ENCODE measurements at places on chromosomes 2 and 18.
A peak's percentile ranks its signal among the peaks of the same experiment; 100 is the strongest.

DNA sequence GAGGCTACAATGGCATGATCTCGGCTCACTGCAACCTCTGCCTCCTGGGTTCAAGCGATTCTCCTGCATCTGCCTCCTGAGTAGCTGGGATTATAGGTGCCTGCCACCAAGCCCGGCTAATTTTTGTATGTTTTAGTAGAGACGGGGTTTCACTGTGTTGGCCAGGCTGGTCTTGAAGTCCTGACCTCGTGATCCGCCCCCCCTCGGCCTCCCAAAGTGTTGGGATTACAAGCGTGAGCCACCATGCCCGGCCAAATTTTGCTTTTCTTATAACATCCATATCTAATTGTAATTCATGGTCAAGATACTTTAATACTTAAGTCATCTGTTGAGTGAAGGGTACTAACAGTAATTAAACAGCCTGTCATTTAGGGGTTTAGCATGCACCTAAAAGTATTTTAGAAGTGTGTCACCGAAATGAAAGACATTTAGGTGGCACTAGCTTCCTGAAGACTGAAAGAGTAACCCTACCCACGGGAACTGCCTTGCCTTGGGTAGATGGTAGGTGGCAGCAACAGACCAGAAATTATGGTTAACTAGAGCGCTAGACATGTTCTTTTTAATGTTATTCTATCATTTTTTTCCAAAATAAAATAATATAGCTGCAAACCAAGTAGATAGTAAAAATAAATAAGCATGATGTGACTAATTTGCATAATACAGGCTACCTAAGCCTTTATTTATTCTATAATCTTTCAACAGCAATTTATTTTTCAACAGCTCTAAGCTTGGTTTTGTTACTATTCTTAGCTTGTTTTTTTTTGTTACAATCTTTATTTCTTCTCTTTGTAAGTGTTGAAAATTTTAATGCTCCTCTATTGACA, 8.6 kb upstream of the ACYP2 start:
- DNase-seq = peak; percentile 72

GRCh38 chr2:168231609-168232241, 15.7 kb downstream of the STK39 start:
- no peak for DNase-seq

DNA sequence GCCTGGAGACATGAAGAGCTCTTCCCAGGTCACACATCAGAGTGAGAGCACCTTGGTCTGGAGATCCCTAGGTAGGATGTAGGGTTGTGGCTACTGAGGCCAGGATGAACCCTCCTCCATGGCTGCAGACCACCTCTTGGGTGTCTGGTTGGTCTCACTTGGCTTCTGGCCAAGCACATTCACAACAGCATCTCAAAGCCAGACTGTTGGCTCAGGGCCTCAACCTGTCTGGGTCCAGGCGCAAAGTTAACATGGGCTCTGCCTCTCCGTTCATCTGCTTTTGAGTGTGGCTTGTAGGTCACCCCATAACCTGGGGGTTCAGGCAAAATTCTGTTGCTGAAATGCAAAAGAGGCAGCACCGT, 40.1 kb downstream of the RHOB start:
- no peak for DNase-seq

DNA sequence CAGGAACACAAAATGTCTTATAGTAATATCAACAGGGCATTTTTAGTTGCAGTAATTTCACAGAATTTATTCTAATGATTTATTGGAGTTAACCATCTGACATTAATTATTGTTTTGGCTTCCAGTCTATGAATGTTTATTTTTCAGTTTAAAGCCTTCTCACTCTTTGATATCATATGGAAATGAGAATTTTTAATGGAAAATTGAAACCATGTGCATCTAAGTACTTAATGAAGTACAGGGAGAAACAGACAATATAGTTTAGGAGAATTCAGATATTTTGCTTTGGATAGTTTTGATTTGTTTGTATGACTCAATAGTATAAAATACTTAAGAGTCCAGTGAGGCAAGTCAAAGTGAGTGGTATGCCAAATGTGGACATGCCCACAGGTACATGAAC, 126.1 kb downstream of the OLA1 start:
- DNase-seq = no peak

DNA sequence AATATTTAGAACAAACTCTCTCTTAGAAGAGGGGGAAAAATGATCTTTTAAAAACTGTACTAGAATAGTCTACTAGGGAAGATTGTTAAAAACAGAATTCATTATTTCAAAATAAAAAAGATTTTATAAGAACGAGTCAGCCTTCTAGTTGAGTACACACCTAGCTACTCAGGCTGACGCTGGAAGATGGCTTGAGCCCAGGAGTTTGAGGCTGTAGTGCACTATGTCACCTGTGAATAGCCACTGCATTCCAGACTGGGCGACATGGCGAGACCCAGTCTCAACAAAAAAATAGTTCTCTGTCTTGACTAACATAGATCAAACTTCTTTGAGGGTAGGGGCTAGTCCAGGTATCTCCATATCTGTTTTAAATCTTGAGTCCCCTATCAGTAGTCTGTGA, 33.9 kb downstream of the ERLEC1 start:
- no peak for DNase-seq

- no peak for DNase-seq
Measured at GRCh38 chr2:51404226-51404625, 372.3 kb upstream of the NRXN1 start.

- no peak for DNase-seq
Measured at GRCh38 chr2:195181059-195181705, 475.8 kb upstream of the SLC39A10 start.

GRCh38 chr2:78861546-78861945, 164.0 kb upstream of the REG3G start:
- peak; percentile 43 for DNase-seq

DNA sequence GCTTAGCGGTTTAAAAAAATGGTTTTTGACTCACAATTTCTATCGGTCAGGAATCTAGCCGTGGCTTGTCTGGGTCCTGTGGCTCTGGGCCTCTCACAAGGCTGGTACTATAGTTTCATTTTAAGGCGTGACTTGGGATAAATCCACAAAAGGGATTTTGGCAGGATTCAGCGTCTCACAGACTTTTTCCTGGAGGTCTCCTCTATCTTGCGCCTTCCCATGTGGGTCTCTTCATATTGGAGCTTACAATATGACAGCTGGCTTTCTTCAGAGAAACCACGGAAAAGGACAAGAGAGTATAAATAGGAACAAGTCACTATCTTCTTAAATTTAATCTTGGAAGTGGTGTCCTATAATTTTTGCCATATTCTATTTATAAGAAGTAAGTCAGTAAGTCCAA, 250.5 kb downstream of the DSC3 start:
- no peak for DNase-seq

DNA sequence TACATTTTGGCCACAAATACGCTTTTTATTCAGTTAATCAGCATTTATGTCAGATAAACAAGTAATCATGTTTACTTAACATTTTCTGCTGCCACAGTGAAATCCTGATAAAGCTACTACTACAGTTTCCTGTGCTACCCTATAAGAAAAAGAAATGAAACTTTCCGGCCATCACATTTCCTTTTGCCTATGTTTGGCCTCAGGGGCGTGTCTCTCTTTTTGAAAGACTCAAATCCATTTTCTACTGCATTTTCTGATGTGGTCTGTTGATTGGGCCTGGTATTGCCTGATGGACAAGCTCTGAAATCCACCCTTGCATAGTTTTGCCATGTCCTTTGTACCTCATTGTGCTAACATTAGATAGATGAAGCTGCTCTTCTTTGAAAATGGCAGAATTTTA, 152.6 kb downstream of the AGPS start:
- no peak for DNase-seq

DNA sequence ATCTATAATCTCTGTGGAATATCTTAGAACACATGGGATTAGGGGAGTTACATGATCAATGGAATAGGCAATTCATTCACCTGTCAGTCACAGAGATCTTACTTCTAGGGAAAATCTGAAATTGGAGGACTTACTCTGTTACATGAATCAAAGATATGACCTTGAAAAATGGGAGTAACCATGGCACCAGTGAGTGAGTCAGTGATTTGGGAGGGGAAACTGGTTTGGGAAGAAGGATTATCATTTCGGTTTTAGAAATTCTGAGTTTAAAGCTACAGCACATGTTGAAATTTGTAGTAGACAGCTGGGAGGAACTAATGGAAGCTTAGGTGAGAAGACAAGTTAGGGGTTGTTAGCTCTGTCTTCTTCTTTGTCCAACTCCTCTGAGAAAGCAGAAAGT, 153.7 kb downstream of the CAMKMT start:
- no peak for DNase-seq

GRCh38 chr18:55522011-55522410, 66.0 kb downstream of the TCF4 start:
- DNase-seq = peak; percentile 30

DNA sequence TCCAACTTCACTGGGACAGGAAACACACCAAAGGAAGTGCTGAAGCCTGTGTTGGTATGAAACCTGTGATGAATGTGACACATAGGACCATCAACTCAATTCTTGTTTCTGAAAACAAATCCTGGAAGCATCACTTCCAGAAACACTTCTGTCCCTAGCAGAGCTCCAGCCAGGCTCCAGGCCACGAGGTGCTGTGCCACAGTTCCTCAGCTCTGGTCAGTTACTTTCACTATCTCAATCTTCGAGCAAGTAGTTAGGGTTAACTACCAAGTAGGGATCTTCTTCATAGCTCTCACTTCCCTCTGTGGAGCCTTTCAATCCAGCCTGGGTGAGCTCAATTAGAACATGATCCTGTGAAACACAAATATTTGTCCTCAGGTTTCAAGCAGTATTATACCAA, 3.6 kb upstream of the LCT start:
- DNase-seq = no peak

- DNase-seq = no peak
Measured at GRCh38 chr2:202660796-202661195, 26.0 kb downstream of the FAM117B start.

DNA sequence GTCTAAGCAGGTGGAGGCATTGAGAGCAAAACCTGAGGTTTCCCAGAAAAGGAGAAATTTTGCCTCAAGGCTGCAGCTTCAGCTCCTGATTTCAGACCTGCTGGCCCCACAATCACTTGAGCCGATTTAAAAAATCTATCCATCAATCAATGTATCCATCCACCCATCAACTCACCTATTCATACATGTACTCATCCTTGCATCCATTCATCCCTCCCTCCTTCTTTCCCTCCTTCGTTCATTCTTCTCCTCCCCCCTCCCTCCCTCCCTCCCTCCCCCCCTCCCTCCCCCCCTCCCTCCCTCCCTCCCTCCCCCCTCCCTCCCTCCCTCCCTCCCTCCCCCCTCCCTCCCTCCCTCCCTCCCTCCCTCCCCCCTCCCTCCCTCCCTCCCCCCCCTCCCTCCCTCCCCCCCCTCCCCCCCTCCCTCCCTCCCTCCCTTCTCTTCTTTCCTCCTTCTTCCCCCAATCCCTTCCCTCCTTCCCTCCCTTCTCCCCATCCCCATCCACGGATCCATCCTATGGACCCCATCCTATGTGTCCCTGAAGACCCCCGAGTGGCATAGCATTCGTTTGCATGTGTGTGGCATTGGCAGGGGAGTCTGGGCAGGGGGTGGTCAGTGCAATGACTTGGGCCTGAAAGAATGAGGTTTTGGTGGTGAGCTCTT, 6.1 kb upstream of the PXDN start:
- DNase-seq = no peak

GRCh38 chr2:101362316-101362715, 25.0 kb downstream of the CREG2 start:
- no peak for DNase-seq

DNA sequence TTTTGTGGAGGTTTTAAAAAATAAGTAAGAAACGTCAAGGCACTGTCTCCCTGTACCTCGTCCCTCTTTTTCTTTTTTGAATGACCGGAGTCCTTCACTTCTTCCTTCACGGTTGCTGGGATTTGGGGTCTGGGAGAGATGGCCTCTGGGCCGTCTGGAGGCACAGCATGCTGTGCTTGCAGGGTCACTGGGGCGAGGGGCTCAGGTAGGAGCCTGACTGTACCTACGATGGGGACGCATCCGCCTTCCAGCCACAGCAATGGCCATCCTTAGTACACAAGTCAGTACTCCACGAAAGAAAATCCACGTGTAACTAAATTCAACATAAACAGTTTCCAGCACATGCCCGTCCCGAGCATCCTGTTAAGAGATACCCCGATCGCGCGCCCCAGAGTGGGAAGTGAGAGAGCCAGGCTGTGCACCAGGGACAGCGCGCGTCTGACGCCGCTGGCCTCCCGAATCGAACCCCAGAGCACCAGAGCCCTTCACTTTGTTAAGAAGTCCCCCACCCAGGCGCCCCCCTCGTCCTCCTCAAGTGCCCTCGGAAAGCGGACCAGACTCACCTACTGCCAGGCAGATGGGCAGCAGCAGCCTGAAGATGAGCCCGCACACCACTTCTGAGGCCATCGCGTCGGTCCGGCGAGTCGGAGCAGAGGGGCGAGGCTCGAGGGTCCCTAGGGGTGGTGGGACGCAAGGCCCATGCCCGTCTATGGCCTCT, 1.2 kb downstream of the PIEZO2 start:
- no peak for DNase-seq

- peak; percentile 40 for DNase-seq
Measured at GRCh38 chr2:61210332-61210981, 48.5 kb downstream of the C2orf74 start.

GRCh38 chr18:44788334-44788733, 107.6 kb downstream of the SETBP1 start:
- no peak for DNase-seq

DNA sequence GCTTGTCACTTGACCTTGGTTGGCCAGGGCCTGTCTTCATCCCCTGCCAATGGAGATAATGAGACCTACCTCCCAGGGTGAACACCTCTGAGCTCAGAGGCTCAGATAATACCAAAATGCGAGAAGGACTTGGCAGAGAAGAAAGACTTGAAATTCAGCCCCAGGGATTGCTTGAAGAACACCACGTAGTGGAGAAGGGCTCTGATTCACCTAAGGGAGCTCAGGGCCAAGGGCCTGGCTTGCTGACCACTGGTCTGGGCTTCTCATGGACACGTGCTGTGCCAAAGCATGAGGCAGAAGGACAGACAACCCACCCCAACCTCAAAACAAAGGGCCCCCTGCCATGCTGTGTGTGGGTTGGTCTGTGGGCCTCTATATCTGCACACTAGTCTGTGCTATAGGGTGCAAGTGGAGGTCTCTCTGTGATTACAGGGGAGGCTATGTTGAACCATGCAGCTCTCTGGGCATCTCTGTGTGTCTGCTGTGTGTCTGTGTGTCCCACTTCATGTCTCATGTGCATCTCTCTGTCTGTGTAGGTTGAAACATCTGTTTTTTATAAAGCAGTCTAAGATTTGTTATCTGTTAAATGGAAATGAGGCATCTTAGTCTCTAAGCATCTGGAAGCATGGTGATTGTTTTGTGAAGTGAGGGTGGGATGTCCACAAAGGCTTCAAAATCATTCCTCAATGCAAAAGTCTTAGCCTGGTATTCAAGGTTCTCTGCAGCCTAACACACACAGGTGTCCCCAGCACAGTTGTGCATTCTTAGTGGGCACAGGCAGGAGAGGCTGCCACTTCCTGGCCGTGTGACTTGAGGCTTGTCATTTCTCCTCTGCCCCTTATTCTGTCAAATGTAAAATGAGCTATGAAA, 61.0 kb upstream of the EPAS1 start:
- DNase-seq = no peak
